ENCODE measurements at places on chromosomes 11 and 22.

DNA sequence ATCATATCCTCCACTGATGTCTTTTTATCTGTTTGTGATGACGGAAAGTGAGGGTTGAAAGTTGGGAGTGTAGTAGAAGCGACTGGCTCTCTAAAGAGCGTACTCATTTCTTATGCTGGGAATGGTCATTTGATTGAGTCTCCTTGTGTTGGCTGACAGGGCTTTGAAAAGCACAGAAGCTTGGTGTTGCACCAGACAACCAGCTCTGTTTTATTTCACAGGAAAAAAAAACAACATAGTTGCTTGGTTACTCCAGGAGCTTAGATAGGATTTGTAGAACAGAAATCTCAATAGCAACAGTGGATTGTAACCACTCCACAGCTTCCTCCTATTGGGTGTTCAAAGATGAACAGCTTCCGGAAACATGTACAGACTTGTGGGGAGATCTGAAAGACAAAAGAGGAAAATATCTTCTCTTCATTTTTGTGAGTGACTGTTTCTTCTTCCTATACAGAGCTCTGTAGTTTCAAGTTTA lies 2.7 kb downstream of the RBM14 start:
- no peak for DNase-seq

- DNase-seq = peak; percentile 46
Observed at GRCh38 chr22:19766511-19767426, 6.2 kb downstream of the TBX1 start.

DNA sequence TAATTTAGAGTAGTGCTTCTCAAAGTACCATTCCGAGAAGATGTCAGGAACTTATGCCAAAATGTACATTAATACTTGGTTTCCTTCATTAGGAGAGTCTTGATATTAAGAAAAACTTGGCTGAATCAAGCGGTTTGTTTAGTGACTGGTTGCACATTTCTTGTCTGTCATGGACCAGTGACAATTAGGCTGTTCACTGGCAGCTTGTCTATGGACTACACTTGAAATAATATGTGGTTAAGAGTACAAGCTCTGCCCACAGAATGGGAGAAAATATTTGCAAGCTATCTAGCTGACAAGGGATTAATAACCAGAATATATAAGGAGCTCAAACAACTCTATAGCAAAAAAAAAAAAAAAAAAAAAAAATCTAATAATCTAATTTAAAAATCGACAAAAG lies 24.6 kb downstream of the COA4 start:
- no peak for DNase-seq

DNA sequence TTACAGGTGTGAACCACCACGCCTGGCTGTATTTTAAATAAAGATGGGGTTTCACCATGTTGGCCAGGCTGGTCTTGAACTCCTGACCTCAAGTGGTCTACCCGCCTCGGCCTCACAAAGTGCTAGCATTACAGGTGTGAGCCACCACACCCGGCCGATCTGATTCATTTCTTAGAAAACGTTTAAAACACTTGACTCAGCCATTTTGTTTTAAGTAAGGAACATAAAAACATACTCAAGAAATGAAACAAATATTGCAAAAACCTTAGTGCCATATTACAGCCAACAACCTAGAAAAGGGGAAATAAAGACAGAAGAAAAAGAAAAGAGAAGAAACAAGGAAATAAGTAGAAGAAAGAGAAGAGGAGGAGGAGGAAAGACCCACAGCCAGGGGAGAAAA lies 17.4 kb downstream of the LRFN4 start:
- DNase-seq = no peak

GRCh38 chr11:62400760-62401159 lies 18.1 kb upstream of the SCGB1A1 start:
- no peak for DNase-seq
